ENCODE measurements at places on chromosomes 1 and 21. TPM values are rescaled to one million over a fixed set of nuclear protein-coding genes. Genes with fewer than 3 reads are reported as not detected.

LCE1B gene
- polyA plus RNA-seq: not detected

PRKAA2 gene
- 21.8 TPM for polyA plus RNA-seq

SLC22A15 gene
- polyA plus RNA-seq: 0.48 TPM

AIRE gene
- polyA plus RNA-seq: 0.04 TPM

TDRD5 gene
- polyA plus RNA-seq: not detected

C1QB gene
- polyA plus RNA-seq: 19.4 TPM

CLEC20A gene
- not detected for polyA plus RNA-seq

KMO gene
- 0.53 TPM for polyA plus RNA-seq

AMY1B gene
- polyA plus RNA-seq: 0.13 TPM

TRIM46 gene
- 0.53 TPM for polyA plus RNA-seq

SLC45A1 gene
- 0.98 TPM for polyA plus RNA-seq

DNA sequence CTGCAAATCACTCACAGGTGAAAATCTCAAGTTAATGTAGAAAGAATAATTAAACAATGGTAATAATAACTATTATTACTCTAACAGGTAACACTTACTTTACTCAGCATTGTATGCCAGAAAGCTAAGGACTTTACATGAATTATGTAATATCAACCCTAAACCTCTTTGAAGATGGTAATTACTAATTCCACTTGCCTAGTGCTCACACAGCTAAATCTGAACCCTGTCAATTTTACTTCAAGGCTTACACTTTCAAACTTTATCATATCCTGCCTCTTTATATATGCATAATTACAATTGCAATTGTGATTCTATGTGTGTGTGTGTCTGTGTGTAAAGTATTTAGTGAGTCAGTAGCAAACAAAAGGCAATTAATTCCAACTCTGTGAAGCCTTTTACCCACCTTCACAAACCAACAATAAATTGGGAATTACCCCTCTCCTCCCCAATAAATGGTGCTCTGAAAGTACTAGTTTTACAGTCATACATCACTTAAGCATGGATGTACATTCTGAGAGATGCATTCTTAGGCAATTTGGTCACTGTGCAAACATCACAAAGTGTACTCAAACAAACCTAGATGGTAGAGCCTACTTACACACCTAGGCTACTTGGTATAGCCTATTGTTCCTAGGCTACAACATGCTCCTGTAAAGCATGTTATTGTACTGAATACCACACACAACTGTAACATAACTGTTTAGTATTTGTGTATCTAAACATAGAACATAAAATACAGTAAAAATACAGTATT lies 5.9 kb downstream of the ZNF644 start:
- peaks cover 2% of the 10 kb centered on the region for H3K4me1 ChIP-seq
- H3K27me3 ChIP-seq: no peaks in the 10 kb centered on the region
- DNase-seq: no peak
- no peak overlapping the region for H3K4me3 ChIP-seq
- no peak overlapping the region for H3K27ac ChIP-seq
- peaks cover 3% of the 10 kb centered on the region for H3K36me3 ChIP-seq

DNA sequence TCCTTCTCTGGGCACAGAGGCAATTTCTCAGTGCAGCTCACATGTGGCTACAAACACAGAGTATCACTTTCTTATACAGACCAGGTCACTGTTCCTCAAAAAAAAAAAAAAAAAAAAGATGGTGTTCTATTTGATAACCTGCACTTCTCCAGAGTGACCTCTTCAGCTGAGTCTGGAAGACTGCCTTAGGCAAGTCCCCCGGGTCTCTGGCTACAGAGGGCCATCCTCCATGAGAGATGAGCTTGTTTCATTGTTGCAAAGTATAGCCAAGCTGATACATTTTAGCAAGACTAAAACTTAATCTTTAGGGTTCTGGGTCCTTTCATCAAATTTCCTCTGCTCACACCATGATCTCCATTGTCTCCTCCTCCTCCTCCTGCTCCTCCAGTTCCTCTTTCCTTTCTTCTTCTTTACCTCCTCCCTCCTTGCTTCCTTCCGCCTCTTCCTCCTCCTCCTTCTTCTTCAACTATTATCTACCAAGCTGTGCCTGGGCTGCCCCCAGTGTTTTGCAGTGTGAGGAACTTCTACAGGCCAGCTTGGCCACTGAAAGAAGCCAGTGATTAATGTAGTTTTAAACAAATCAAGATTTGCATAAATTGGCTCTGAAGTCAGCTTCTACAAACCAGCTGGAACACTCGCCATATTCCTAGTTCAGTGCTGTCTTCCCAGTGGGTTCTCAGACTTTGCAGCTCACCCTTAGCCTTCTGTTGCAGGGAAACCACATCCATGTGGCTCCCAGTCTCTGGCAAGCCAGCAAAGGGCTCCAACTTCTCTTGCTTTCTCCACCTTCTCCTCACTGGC lies 139.4 kb downstream of the RUNX1 start:
- H3K4me3 ChIP-seq: no peak overlapping the region
- no peaks in the 10 kb centered on the region for H3K36me3 ChIP-seq
- H3K27me3 ChIP-seq: peaks cover 7% of the 10 kb centered on the region
- no peak overlapping the region for H3K27ac ChIP-seq
- peaks cover 7% of the 10 kb centered on the region for H3K4me1 ChIP-seq

GRCh38 chr1:247013391-247013790 lies 5.5 kb upstream of the ZNF695 start:
- no peaks in the 10 kb centered on the region for H3K4me1 ChIP-seq
- no peak overlapping the region for H3K27ac ChIP-seq
- DNase-seq: no peak
- H3K36me3 ChIP-seq: no peaks in the 10 kb centered on the region
- H3K27me3 ChIP-seq: no peaks in the 10 kb centered on the region
- H3K4me3 ChIP-seq: no peak overlapping the region

DNA sequence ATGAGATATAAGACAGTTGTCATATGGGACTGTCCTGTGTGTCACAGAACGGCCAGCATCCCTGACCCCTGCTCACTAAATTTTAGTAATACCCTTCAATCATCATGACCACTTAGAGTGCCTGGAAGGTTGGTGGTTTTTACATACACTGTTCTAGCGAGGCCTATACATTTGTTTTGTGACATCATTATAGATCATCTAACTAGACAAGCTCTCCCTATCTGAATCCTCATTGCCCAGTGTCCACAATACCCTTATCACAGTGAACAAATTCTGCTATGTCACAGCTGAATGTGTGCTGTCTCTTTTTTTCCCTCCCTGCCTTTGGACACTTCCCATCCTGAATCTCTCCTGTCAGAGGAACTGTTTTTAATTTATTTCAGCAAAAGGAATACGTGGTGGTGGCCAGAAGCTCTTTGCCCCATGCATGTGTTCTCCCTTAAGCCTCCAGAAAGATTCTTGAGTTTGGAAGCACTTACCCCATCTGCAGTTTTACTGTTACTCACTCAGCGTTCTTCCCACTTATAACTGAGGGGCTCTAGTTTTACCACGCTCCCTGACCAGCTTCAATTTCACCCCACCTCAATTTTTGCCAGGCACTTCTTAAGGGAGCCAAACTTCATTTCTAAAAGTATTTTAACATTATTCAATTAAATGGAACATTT lies 70.3 kb downstream of the OLFML2B start:
- H3K4me3 ChIP-seq: no peak overlapping the region
- H3K27me3 ChIP-seq: no peaks in the 10 kb centered on the region
- H3K27ac ChIP-seq: no peak overlapping the region
- DNase-seq: no peak
- H3K36me3 ChIP-seq: no peaks in the 10 kb centered on the region

DNA sequence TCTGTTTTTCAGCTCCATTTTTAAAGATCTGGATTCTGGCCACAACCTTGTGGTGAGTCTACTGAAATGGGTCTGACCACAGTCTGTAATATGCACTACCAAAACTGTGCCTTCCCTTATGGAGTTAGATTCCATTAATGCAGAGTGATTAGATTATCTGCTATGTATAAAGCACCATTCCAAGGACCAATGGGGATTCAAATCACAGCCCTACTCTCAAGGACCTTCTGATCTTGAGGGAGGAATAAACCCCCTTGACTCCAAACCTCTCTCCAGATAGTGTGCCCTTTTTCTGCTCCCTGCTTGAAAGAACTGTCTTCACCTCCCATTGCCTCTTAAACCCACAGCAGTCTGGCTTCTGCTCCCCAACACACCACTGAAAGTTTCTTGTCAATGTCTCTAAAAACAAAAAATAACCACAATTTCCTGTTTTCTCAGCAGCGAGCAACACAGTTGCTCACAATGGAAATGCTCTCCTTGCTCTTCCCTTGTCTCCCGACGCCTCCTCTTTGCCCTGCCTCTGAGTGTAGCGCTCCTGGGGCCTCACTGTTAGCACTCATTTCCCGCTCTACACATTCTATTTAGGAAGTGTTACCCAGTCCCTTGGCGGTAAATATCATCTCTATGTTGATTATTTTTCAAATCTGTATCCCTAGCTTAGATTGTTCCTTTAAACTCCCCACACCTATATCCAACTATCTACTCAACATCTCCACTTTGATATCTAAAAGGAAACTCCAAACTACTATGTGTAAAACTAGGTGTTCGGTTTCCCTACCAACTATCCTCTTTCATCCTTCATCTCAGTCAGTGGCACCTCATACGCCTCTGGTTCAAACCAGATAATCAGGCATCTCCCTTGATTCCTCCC lies 13.6 kb downstream of the PCNX2 start:
- no peak overlapping the region for H3K27ac ChIP-seq
- H3K4me1 ChIP-seq: no peaks in the 10 kb centered on the region
- no peaks in the 10 kb centered on the region for H3K27me3 ChIP-seq
- no peak overlapping the region for H3K4me3 ChIP-seq

GRCh38 chr1:212161231-212161781 lies 123.9 kb upstream of the PPP2R5A start:
- H3K4me1 ChIP-seq: peaks cover 7% of the 10 kb centered on the region
- no peaks in the 10 kb centered on the region for H3K27me3 ChIP-seq
- no peaks in the 10 kb centered on the region for H3K36me3 ChIP-seq
- no peak for DNase-seq
- no peak overlapping the region for H3K4me3 ChIP-seq

- H3K36me3 ChIP-seq: peaks cover 71% of the 10 kb centered on the region
- peaks cover 10% of the 10 kb centered on the region for H3K4me1 ChIP-seq
- H3K27ac ChIP-seq: no peak overlapping the region
- H3K4me3 ChIP-seq: no peak overlapping the region
Measured at GRCh38 chr1:35185200-35185599, 7.7 kb downstream of the SFPQ start.

- H3K36me3 ChIP-seq: no peaks in the 10 kb centered on the region
- H3K27me3 ChIP-seq: no peaks in the 10 kb centered on the region
- no peak overlapping the region for H3K4me3 ChIP-seq
- DNase-seq: no peak
Measured at GRCh38 chr1:221849110-221849509, 107.2 kb upstream of the DUSP10 start.

GRCh38 chr1:201024625-201024998 lies 1.1 kb upstream of the KIF21B start:
- no peak overlapping the region for H3K27ac ChIP-seq
- peaks cover 25% of the 10 kb centered on the region for H3K27me3 ChIP-seq
- no peak overlapping the region for H3K4me3 ChIP-seq
- no peak for DNase-seq
- peaks cover 47% of the 10 kb centered on the region for H3K4me1 ChIP-seq

DNA sequence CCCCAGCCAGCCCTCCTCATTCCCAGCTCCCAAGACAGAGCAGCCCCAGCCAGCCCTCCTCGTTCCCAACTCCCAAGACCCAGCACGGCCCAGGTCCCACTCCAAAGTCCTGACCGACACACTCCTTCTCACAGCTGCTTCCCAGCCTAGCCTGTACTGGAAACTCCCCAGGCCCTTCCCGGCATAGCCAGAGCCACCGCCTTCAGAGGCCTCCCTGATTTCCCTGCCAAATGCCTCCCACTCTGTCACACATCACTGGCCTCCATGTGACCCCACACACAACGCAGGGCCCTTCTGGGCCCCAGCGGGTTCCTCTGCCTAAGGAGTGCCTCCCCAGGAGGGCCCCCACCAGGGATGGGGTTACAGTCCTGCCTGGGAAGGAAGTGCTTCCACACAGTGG lies 2.8 kb downstream of the UBE2J2 start:
- no peak overlapping the region for H3K4me3 ChIP-seq
- H3K27ac ChIP-seq: no peak overlapping the region
- no peaks in the 10 kb centered on the region for H3K27me3 ChIP-seq
- H3K4me1 ChIP-seq: peaks cover 34% of the 10 kb centered on the region
- DNase-seq: no peak

DNA sequence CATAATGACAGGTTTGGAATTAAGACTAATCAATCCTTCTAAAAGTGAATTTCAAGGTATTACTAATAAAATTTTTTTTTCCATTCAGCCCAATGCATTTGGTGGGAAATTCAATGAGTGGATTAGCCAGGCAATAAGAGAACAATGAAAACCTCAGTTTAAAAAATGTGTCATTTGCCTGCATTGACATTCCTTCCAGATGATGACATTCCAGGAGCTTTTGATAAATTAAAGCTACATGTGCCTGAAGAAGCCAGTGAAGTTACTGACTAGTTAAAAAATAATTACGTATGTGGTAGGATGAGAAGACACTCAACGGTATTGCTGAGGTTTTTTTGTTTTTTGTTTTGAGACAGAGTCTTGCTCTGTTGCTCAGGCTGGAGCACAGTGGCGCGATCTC lies 37.9 kb upstream of the RC3H1 start:
- H3K36me3 ChIP-seq: no peaks in the 10 kb centered on the region
- H3K4me3 ChIP-seq: no peak overlapping the region

DNA sequence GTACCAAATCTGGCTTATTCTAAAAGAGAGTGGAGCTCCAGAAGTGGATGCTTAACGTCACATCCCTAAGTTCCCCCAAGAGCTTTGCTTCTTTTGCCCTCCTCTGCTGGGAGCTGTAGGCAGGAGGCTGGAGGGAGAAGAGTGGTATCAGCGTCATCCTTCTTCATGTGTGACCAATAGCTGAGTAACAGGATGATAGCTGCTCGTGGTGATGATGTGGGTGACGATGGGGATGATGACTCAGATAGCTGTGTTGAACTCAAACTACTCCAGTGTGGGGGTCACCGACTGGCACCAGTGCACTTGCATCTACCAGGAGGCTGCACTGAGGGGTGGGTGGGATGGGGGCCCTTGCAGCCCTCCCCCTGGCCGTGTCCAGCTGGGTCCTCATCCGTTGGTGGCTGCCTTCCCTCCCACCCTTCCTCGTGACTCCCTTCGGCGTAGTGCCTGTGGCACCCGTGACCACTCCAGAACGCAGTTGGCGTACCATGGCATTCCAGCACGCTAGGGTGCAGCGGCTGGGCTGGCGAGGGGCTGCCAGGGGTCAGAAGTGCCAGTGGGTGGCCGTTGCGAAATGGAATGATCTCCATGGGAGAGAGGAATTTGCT lies 1.1 kb downstream of the IGFN1 start:
- no peak overlapping the region for H3K27ac ChIP-seq
- H3K4me3 ChIP-seq: no peak overlapping the region
- no peak for DNase-seq
- H3K4me1 ChIP-seq: peaks cover 32% of the 10 kb centered on the region
- no peaks in the 10 kb centered on the region for H3K36me3 ChIP-seq

DNA sequence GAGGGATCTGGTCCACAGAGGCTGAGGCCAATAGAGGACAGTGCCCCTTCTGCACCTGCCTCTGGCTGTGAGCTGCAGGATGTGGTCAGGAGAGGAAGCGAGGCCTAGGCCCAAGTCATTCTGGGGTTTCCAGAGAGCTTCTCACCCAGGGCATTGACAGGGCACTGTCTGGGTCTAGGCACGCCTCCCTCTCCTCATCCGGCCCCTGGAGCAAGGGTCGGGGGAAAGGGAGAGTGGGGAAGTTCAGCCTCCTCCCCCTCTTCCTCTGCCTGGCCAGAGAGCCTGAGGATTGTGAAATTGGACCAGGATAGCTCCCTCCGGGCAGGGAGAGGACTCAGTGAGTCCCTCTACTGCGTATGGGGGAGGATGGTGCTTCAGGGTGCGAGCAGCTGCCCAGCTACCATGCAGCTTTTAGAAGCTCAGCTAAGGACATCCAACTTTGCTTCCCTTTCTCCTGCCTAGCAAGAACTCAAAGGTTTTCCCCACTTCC lies 6.3 kb upstream of the INAVA start:
- H3K36me3 ChIP-seq: no peaks in the 10 kb centered on the region
- H3K27ac ChIP-seq: no peak overlapping the region
- peaks cover 14% of the 10 kb centered on the region for H3K4me1 ChIP-seq
- peaks cover 41% of the 10 kb centered on the region for H3K27me3 ChIP-seq
- H3K4me3 ChIP-seq: no peak overlapping the region
- peak; percentile 15 for DNase-seq
